ENCODE measurements at places on chromosomes 5 and 9.

- peak; percentile 32 for DNase-seq
Measured at GRCh38 chr5:124755565-124755964, 9.1 kb upstream of the ZNF608 start.

GRCh38 chr9:104941597-104941996 lies 13.6 kb upstream of the ABCA1 start:
- no peak for DNase-seq

DNA sequence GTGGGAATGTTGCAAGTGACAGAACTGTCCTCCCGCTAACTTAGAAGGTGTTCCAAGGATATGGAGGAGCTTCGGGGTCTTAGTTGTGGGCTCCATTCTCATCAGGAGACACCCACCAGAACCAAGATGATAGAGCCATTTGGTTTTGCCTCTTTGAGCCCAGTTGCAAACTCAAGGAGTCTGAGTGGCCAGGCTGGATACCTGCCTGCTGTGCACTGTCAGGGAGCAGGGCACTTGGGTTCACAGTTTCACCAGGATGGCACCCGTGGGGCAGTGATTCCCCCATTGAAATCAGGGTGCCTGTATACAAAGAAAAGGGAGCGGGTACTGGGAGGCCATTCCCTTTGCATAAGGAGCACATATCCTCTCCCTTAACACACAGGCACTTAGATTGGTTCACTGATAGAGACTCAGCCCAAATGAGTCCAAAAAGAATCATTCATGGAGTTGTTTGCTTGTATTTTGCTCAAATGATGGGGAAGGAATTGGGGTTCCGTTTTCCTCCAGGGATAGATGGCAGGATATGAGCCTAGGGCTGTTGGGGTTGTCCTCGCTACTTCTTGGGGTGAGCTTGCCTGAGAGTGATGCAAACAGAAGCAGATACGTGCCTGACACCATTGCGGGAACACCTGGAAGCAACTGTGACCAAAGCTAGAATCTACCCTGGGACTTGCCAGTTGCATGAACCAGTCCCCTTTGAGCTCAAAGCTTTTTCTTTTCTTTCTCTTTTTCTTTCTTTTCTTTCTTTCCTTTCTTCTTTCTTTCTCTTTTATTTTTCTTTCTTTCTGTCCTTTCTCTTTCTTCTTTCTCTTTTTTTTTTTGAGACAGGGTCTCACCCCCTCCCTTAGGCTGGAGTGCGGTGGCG lies 1.3 kb upstream of the PRR7 start:
- no peak for DNase-seq

DNA sequence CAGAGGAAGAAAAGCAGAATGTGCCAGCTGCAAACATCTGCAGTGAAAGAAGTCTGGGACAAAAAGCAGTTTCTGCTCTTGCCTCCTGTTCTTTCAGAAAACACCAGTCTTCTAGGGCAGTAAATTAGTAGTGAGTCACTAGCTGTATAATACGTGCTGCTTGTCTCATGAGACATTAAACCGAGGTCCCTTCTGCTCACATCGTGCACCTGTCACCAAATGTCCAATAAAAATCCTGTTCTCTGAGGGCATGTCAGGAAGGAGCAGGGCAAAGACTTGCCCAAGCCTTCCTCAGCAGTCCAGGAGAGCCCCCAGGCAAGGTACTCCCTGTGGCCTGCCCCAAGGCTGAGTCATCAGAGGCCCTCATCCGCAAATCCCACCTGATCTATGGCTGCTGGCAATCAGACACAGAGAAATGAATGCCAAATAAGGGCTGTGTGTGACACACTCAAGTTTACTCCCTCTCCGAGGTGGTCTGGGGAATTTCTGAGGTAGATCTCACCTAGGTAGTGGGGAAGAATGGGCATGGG lies 255.3 kb upstream of the SMARCA2 start:
- DNase-seq: no peak

DNA sequence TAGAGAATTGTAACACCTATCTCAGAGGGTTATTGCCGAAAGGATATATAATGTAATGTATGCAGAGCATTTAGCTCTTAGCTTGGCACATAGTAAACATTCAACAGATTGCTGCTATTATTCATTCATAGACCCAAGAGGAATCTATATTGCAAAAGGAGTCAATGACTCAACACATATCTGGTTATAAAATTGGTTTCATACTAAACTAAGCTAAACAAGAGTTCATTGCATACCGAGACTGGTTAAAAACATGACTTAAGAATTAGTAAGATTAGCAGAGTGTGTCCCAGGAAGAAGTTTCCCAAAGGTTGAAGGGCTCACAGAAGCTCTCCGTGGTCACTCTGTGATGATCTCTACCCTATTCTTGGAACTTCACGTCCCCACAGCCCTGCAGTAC lies 339.6 kb upstream of the CCNH start:
- DNase-seq: no peak

GRCh38 chr5:180690562-180690961 lies 41.2 kb upstream of the FLT4 start:
- no peak for DNase-seq

- no peak for DNase-seq
Measured at GRCh38 chr5:22505891-22506290, 347.3 kb downstream of the CDH12 start.
